HCEC 1CT (cell line): ENCODE measurements at places on chromosomes 3 and 15.
A peak's percentile ranks its signal among the peaks of the same experiment; 100 is the strongest.

DNA sequence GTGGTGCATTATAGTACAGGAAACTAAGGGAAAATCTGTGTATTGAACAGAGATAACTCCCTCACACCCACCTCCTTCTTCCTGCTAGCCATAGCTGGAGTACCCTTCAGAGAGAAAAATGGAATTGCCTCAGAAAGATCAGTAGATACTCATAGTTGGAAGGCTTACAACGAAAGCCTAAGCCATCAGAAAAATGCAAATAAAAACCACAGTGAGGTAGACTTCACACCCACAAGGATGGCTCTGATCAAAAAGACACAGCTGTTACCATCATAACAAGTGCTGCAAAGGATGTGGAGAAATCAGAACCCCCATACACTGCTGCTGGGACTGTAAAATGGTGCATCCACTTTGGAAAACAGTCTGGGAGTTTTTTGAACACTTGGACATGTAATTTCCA lies 7.4 kb upstream of the DLG1 start:
- peak; percentile 80 for DNase-seq

DNA sequence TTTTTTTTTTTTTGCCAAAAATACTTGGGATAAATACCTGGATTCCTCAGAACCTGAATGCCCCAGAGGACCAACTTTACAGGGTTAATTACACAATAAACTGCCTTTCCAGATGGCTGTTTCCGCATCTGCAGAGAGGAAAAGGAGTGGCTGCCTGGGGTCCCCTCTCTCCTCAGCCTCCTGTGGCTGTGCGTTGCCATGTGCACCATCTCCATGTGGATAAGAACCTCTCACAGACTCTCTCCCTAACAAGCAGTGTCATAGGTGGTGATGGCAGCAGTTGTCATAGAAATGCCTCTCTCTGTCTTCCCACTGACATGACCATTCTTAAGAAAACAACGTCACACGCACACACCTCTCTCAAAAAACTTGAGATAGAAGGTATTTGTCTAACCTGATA lies 179.4 kb downstream of the RPLP1 start:
- DNase-seq = no peak

- DNase-seq = peak; percentile 64
Observed at GRCh38 chr3:113626503-113627371, 69.7 kb downstream of the USF3 start.

GRCh38 chr15:101027273-101027901 lies 108.2 kb downstream of the LRRK1 start:
- no peak for DNase-seq

DNA sequence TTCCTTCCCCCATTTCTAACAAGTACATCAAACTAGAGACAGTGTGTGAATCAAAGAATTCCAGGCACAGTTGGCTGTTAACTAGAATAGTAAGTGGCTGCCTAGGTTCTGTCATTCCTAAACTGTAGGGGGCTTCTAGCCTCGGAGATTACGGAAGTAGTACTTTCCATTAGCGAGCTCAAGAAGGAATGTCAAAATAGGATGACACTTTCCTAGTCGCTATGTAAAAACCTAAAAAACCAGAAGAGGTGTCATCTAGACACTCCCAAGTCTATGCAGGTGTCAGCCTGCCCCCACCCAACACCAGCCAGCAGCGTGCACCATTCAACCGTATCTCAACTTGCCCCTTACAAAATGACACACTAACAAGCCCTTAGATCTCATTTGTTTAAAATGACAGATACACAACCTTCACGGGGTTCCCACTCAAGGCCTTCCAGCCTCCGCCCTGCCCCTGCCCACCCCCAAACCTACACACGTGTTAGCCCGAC lies 874 bp downstream of the INO80 start:
- DNase-seq = peak; percentile 43

- DNase-seq = no peak
Observed at GRCh38 chr3:39808467-39809180, 785 bp upstream of the MYRIP start.
